T follicular helper cell (primary cell): ENCODE measurements at places on chromosomes 16 and 17.

DNA sequence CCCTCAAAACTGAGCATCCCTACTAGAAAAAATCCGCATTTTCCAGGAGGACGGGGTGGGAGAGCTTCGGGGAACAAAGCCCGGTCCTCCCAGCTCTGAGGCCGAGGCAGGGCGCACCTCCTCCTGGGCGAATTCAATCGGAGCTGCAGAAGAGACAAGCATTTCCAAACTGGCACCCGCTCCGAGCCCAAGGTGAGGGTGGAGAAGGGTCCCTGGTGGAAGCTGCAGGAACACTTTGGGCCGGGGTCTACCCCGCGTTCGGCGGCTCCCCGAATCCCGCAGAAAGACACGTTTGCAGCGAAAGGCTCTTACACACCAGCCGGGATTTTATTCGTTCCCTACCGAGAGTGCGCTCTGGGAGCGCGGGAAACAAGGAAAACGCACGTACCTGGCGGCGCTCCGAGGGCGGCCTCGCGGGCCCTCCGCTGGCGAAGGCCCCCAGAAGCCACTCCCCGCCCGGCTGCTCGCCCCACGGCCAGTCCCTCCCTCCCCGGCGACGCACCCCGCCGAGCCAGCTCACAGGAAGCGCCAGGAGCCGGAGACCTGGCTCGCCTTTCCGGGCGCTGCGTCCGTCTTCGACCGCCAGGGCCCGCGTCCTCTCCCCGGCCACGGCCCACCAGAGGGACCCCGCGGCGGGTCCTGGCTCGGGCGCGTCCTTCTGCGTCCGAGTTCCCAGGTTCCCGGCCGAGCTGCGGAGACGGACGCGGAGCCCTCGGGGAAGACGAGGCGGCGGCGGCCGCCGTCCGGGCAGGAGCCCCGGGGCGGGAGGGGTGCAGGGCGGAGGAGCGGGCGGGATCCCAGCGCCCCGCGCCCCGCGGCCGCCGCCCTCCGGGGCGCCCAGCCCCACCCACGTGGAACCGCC lies 49.8 kb upstream of the BAHCC1 start:
- DNase-seq, result peak; percentile 16

DNA sequence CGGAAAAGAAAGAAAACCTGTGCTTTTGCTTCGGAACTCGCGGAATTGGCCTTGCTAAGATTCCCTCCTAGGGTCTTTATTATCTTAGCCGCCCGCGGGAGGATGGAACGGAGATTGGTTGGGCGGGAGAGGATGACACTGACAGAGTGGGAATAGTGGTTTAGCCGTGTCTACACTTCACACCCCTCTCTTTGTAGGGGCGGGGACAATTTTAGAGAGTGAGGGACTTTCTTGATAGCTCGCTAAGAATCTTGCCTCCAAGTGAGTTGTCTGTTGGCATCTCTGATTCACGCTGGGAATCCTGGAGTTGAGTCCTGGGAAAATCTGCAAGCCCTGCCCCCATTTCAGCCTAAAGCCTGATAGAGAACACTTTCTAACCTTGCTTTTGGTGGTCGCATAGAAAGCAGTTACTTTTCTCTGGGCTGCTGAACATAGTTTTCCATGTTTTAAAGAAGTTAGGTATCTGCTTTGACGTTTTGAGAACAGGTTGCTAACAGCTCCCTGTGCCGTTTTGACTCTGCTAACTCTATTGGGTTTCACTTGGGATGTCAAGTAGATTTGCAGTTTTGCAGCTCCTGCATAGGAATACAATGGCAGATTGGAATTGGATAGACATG lies 697 bp downstream of the NOL11 start:
- peak; percentile 10 for DNase-seq

- peak; percentile 51 for DNase-seq
Observed at GRCh38 chr17:75031972-75032719, 14.6 kb downstream of the ATP5PD start.

DNA sequence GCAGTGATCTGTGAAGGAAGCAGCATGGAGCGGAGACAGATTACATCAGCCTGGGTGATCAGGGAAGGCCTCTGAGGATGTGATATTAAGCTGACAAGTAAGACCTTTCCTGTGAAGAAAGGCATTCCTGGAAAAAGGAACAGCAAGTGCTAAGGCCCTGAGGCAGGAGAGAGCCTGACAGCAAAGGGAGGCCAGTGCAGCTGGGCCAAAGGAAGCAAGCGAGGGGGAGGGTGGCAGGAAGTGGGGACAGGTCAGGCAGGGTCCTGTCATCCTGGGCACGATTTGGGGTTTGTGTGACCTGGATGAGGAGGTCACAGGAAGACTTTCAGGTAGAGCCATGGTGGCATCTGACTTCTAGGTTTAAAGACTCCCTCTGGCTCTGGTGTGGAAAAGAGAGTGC lies 12.3 kb downstream of the CPNE2 start:
- DNase-seq, result no peak

DNA sequence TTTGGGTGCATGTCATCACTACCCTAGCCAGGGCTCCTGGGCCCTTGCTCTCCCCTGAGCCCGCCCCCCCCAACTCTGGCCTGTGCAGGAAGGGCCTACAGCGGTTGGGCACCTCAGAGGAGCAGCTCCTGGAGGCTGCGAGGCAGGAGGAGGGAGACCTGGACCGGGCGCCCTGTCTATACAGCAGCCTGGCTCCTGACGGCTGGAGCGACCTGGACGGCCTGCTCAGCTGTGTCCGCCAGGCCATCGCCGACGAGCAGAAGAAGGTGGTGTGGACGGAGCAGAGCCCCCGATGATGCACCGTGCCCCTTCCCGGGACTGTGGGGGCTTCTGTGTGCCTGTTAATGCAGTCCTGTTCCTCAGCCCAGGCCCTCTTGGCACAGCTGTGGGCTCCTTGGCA lies 12.1 kb downstream of the SGSH start:
- no peak for DNase-seq

DNA sequence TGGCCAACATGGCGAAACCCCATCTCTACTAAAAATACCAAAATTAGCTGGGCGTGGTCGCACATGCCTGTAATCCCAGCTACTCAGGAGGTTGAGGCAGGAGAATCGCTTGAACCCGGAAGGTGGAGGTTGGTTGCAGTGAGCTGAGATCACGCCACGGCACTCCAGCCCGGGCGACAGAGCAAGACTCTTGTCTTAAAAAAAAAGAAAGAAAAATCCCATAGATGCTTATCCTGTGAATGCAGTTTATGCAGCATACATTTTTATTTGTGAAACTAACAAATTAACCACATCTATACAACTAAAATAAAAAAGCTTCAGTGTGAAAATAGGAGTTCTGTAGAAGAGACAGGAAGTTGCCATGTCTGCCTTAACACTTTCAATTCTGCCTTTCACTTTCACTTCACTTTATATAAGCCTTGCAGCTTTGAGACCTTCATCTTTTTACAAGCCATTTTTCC lies 7.1 kb downstream of the IGSF6 start:
- no peak for DNase-seq

- no peak for DNase-seq
Observed at GRCh38 chr17:31225831-31226230, 71.2 kb downstream of the OMG start.

- DNase-seq, result no peak
Observed at GRCh38 chr16:12171206-12171605, 194.7 kb downstream of the SNX29 start.

- no peak for DNase-seq
Observed at GRCh38 chr16:17270683-17271109, 200.1 kb downstream of the XYLT1 start.

DNA sequence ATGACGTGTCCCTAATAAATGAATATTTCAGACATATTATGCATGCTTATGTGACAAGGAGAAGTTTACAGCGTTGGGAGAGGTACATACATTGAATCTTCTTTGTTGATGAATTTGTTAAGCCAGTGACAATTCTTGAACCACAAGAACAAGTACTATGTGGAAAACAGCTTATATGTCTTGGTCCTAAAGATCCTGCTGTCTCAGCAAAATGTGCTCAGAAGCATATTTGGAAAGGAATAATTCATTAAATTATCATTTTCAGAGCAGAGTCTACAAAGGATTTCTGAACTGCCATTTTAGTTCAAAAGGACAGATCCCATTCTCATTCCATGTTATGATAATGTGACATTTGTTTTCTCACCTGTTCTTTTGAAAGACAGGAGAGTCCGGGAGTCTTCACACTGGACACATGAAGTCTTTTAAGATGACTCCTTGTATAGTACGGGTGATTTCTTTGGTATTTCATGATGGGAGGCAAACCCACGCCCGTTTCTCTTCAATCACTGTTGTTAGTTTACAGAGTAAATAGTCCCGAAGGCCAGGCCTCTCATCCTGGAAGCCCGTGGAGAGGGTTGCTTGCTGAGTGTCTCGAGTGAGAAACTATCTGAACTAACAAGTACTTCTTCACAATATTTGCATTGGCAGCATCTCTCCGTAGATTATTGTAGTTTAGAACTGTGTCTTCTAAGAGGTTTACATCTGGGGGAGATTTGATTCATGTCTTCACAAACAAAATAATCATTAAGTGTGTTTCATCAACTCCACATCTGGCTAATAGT lies 26.7 kb downstream of the VPS35L start:
- DNase-seq, result no peak

DNA sequence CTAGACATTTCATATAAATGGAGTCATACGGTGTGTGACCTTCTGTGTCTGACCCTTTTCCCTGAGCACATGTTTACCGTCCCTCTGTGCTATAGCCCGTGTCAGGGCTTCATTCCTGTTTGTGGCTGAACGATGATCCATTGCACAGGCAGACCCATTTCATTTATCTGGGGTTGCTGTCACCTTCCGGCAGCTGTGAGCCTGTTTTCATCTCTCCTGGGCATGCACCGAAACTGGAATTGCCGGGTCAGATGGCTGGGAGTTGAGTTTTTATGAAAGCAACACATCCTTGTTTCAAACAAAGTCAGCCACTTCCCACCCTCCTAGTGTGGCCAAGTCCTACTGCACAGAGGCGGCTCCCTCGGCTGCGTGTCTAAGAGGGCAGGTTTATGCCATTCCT lies 25.5 kb downstream of the BAIAP2 start:
- no peak for DNase-seq

DNA sequence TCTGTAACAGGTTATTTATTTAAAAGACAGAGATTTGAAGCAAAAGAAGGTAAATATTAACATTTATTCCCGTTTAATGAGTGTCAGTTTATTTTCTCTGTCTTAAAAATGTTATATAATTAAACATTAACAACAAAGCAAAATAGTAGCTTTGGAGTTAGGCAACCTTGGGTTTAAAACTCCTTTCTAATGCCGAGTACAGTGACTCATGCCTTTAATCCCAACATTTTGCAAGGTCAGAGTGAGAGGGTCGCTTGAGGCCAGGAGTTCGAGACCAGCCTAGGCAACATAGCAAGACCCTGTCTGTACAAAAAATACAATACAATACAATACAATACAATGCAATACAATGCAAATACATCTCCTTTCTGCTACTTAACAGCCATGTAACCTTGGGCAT lies 128.7 kb downstream of the CHD9 start:
- no peak for DNase-seq

DNA sequence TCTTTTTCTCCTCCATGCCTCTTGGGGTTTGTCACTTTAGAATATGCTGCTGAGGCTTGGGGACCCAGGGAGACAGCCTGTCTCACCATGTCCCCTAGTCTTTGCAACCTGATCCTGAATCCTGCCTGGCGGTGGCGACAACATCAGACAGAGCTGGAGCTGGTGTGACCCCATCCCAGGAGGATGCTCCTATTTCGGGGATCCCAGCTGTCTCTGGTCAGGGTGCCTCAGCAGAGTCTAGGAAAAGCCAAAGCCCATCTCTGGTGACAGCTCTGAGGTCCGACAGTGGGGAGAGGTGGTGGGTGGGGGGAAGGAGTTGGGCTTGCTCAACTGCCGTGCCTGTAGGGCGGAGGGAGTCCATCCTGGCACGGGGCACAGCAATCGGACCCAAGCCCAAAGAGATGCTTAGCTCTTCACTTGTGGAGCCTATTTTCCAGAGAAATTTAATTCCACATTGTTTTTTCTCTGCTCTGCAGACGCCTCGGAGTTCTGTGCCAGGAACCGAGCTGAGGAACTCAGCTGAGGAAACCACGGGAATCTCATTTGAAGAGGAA lies 10.3 kb upstream of the TNS4 start:
- no peak for DNase-seq

DNA sequence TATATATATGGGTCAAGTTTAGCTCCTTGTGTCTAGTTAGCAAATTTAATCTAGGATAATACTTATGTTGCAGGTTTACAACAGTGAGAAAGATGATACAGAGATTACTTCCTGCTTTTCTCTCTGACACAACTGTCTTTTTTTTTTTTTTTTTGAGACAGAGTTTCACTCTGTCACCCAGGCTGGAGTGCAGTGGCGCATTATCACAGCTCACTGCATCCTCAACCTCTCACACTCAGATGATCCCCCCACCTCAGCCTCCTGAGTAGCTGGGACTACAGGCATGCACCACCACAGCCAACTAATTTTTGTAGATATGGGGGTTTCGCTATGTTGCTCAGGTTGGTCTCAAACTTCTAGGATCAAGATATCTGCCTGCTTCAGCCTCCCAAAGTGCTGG lies 706.9 kb upstream of the SOX9 start:
- DNase-seq, result no peak

GRCh38 chr17:7862692-7863437 lies 5.1 kb downstream of the CYB5D1 start:
- no peak for DNase-seq

DNA sequence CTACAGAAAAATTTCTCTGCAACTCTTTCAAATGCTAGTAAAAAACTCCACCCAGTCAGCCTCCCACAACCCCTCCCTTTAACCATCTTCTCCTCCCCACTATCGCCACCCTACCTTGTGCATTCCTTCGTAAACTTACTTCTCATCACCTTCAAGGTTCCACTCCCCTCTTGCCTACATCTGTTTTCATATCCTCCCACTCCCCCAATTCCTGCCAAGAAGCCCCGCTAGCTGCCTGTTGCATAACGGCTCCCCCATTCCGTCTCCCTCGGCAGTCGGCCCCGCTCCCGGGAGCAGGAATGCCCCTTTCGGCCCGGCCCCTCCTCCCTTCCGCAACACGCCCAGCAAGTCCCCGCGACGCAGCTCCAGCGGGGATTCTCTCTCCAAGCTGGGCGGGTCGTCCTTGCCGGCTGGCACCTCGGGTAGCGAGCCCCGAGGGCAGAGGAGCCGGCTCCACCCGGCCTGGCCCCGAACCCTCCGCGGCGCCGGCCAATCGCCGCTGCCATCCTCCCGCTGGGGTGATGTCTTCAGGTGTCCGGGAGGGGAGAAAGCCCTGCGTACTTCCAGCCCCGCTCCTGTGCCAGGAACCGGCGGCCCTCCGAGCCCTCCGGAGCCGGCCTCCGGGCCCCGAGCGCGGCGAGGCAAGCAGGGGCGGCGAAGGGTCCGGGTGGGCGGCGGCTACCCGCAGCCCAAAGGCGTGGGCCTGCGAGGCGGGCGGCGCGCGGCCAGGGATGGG lies 1.5 kb downstream of the PHLPP2 start:
- peak; percentile 41 for DNase-seq

DNA sequence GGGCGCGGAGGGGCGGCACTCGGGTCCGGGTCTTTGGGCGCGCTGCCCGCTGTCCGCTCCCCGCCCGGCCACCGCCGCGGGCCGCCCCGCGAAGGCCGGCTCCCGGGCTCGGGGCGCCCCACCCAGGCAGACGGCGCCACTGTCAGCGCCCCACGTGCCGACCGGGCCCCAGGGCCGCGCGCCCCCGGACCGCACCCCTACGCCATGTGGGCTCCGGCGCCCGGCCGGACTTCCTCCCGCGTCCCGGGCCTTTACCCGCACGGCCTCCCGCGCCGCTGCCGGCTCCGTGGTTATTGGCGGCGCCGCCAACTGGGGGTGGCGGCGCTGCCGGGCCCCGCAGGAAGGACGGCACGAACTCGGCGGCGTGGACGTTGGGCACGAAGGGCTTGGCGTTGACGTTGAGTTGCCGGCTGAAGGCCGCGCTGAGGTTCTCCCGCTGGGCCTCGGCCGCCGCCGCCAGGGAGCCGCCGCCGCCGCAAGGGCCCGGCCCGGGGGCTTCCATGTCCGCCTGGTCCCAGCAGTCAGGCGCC lies 577 bp downstream of the GSPT1 start:
- peak; percentile 10 for DNase-seq
